Tibial nerve (tissue), 4 donors: ENCODE measurements at places on chromosomes 7 and 10. TPM values are rescaled to one million over a fixed set of nuclear protein-coding genes. Genes with fewer than 3 reads are reported as not detected.

- H3K27me3 ChIP-seq, result no peaks in the 10 kb centered on the region
- no peaks in the 10 kb centered on the region for H3K36me3 ChIP-seq
- DNase-seq, result no peak
- H3K4me1 ChIP-seq, result no peaks in the 10 kb centered on the region
- no peak overlapping the region for H3K4me3 ChIP-seq
Observed at GRCh38 chr10:119700321-119700954, 25.4 kb upstream of the INPP5F start.

GRCh38 chr7:73448609-73449008 lies 15.0 kb downstream of the FZD9 start:
- DNase-seq, result no peak
- no peak overlapping the region for H3K27ac ChIP-seq
- H3K4me3 ChIP-seq, result no peak overlapping the region
- peaks cover 17% of the 10 kb centered on the region for H3K4me1 ChIP-seq

Gene PPP1R3C
- total RNA-seq, result 3.3 TPM

DNA sequence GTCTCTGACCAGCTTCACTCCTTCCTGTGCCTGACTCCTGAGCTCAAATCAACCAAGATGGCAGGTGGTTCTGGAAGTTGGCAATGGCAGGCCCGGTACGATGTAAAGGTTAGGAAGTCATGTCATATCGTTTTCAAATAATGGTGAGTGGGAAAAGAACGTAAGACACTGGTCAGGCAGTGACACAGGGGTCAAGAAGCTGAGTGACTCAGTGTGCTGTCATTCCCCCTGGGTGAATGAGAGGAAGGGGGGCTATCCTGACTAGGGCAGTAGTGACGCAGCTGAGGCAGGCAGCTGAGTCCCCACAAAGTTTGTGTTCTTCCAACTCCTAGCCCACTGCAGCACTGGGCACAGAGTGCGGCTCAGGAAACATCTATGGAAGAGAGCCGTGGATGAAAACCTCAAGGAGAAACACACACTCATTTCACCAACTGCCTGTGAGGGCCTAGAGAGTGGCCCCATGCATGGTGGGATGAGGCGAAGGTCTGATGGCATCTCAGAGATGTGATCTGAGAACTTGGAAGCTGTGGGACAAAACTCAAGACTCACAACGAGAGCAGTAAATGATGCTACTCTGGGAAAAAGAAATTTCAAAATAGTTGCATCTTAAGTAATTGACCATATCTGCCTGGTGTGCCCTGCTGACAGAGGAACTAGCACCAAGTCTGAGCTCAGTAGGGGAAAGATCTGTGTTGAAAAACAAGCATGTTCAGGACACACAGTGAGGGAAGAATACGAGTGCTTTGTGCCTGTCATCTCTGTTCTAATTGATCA lies 23.2 kb downstream of the CREB3L2 start:
- H3K4me1 ChIP-seq, result peaks cover 59% of the 10 kb centered on the region
- no peaks in the 10 kb centered on the region for H3K36me3 ChIP-seq
- peak; percentile 78 for DNase-seq
- H3K27me3 ChIP-seq, result no peaks in the 10 kb centered on the region
- H3K27ac ChIP-seq, result peak overlapping the region; percentile 92

DNA sequence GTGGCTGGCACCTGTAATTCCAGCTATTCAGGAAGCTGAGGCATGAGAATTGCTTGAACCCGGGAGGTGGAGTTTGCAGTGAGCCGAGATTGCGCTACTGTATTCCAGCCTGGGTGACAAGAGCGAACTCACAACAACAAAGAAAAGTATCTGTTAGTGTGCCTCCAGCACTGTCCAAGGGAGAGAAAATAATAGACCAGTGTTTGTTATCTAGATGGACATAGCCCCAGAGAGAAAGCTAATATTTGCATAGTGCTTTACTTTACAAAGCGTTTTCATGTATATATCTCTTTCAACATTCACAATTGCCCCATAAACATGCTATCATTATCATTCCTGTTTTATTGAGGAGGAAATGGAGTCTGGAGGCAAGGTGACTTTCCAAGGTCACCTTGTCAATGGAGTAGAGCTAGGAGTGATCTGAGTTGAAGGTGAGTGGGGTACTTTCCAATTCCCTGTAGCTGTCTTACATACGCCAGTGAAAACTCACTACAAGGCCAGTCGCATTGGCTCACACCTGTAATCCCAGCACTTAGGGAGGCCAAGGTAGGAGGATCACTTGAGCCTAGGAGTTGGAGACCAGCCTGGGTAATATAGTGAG lies 49.7 kb upstream of the KIF5B start:
- no peaks in the 10 kb centered on the region for H3K4me1 ChIP-seq
- no peak for DNase-seq
- no peak overlapping the region for H3K4me3 ChIP-seq
- no peaks in the 10 kb centered on the region for H3K27me3 ChIP-seq

DNA sequence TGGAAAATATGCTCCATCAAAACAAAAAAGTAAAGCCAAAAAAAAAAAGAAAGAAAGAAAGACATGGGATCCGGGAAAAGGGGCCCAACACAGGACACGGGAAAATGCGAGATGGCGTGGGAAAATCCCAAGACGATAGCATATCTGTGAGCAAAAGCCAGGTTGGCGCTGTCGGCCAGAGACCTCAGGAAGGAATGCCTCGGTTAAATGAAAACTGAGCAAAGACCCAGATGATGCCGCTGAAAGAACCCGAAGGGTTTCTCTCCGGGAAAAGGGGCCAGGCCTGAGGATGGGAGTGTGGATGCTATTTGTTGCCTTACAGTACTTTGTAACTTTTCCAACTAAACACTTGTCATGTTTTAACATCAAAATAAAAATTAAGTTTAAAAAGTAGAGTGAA lies 49.5 kb upstream of the PPP2R2D start:
- H3K4me1 ChIP-seq, result no peaks in the 10 kb centered on the region
- DNase-seq, result no peak
- no peaks in the 10 kb centered on the region for H3K36me3 ChIP-seq
- H3K4me3 ChIP-seq, result no peak overlapping the region

Gene DKK1
- 0.22 TPM for total RNA-seq

DNA sequence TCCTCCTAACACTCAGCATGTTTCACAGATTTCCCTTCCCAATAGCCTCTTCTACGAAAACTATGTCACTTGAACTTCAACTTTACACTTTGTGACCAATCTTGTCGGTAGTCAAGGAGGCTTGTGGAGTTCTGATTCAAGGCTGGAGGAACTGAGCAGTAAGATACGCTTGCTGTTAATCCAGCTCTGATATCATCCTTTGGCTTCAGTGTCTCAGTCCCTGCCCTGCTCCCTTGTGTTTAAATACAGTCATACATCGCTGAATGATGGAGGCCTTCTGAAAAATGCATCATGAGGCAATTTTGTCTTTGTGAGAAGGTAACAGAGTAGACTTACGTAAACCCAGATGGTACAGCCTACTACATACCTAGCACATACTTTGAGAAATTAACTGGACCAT lies 173.6 kb downstream of the RNF133 start:
- no peaks in the 10 kb centered on the region for H3K27me3 ChIP-seq
- no peaks in the 10 kb centered on the region for H3K4me1 ChIP-seq
- no peak for DNase-seq
- no peaks in the 10 kb centered on the region for H3K36me3 ChIP-seq

GRCh38 chr10:80453842-80454512 lies at the start of gene TSPAN14:
TSS of gene TSPAN14 (plus strand) at chr10:80454310. CDS start at chr10:80489234, 34,924 bp downstream.
- no peaks in the 10 kb centered on the region for H3K27me3 ChIP-seq
- H3K36me3 ChIP-seq, result no peaks in the 10 kb centered on the region
- DNase-seq, result peak; percentile 74
- H3K4me3 ChIP-seq, result peak within 1 kb of the TSS; percentile 95
- H3K4me1 ChIP-seq, result no peaks in the 10 kb centered on the region

- DNase-seq, result no peak
- H3K4me3 ChIP-seq, result no peak overlapping the region
- H3K4me1 ChIP-seq, result no peaks in the 10 kb centered on the region
- H3K27me3 ChIP-seq, result no peaks in the 10 kb centered on the region
Observed at GRCh38 chr7:2539031-2539911, 16.1 kb downstream of the BRAT1 start.

DNA sequence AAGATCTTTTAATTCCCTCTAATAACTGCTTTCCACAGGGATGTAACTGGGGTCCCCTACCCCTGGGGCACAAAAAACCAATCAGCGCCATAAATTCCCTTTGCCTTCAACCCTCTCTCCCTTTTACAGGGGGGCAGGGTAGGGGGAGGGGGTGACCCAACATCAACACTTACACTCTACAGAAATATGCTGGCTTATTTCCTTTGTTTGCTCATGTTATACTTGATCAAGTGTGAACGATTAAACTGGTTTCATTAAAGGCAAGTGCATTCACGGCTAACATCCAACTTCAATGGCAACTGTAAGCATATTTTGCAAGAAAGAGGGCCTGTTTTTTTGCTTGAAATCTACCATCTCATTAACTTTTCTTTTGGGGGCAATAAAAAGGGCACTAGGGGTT lies 2.9 kb downstream of the CTBP2 start:
- H3K4me1 ChIP-seq, result peaks cover 45% of the 10 kb centered on the region
- H3K4me3 ChIP-seq, result no peak overlapping the region
- no peaks in the 10 kb centered on the region for H3K27me3 ChIP-seq
- DNase-seq, result no peak
- peak overlapping the region; percentile 96 for H3K27ac ChIP-seq

Gene TRIM74
- not detected for total RNA-seq

- no peaks in the 10 kb centered on the region for H3K36me3 ChIP-seq
- no peak overlapping the region for H3K27ac ChIP-seq
Observed at GRCh38 chr7:155283565-155284194, 14.0 kb upstream of the INSIG1 start.

Gene CREB5
- 22.1 TPM for total RNA-seq

GRCh38 chr10:22557321-22557720 lies 157.1 kb downstream of the PIP4K2A start:
- H3K27ac ChIP-seq, result no peak overlapping the region
- H3K4me3 ChIP-seq, result no peak overlapping the region

Gene KCNH2
- 2.4 TPM for total RNA-seq

DNA sequence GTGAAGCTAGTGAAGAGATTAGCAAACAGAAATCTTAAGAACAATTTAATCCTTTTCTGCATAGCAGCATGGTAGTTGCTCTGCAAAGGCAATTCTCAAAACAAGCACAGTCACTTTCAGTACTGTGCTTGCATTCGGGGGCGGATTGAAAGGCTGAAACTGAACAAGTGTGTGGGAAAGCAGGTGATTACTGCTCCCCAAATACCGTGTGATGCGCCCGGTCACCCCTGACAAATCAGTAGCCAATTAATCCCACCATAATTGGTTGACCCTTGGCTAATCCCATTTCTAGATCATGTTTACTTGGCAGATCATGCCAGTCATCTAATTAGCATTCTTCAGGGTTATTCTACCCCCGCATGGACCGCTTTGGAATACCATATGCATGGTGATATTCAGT lies 76.5 kb upstream of the ADRB1 start:
- no peak overlapping the region for H3K27ac ChIP-seq
- no peaks in the 10 kb centered on the region for H3K27me3 ChIP-seq
- H3K4me3 ChIP-seq, result no peak overlapping the region
- H3K36me3 ChIP-seq, result no peaks in the 10 kb centered on the region
- no peaks in the 10 kb centered on the region for H3K4me1 ChIP-seq

Gene ZFAND2A
- 34.9 TPM for total RNA-seq

Gene ZNF33B
- 6.6 TPM for total RNA-seq

DNA sequence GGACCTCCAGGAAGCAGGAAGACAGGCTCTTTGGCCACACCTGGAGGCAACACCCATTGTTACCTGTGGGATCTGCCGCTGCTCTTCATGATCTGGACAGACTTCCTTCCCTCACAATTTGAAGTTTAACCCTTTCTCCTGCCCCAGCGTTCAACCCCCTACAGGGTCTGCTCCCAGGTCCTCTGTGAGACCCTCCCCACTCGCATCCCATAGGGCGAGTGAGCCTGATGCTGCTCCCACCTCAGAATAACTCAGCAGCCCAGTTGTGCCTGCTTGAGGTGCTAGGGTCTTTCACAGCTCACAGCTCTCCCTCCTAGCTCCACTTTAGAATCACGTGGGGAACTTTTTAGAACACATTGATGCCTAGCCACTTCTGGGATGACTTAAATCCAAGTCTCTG lies 61.8 kb upstream of the C10orf90 start:
- H3K36me3 ChIP-seq, result no peaks in the 10 kb centered on the region
- H3K27me3 ChIP-seq, result no peaks in the 10 kb centered on the region
- H3K4me3 ChIP-seq, result no peak overlapping the region
- no peak overlapping the region for H3K27ac ChIP-seq
- H3K4me1 ChIP-seq, result no peaks in the 10 kb centered on the region
